A549 treated with DMSO at 1 μM for 4 hours (cell line): ENCODE measurements at places on chromosomes 2 and 18. TPM values are rescaled to one million over a fixed set of nuclear protein-coding genes. Genes with fewer than 3 reads are reported as not detected.

GAREM2 gene
- 6.3 to 11.5 TPM (median 7.3 TPM) in 5 replicates for total RNA-seq

CAPN14 gene
- 0.03 to 0.07 TPM (median 0.05 TPM) in 4 of 5 replicates, not detected in the other for total RNA-seq

TCF7L1 gene
- 6.4 to 9.3 TPM (median 7.3 TPM) in 5 replicates for total RNA-seq

ASNSD1 gene
- 35.9 to 42.4 TPM (median 38.8 TPM) in 5 replicates for total RNA-seq

TMEM163 gene
- 0.08 to 0.15 TPM (median 0.12 TPM) in 4 of 5 replicates, not detected in the other for total RNA-seq
